ENCODE measurements at places on chromosomes 7 and 10.

GRCh38 chr7:118452128-118452527 is 227.6 kb downstream of the ANKRD7 start:
- DNase-seq, result no peak

- DNase-seq, result peak; percentile 14
These were observed 2.1 kb upstream of the C10orf71 start for GRCh38 chr10:49296836-49297235.

DNA sequence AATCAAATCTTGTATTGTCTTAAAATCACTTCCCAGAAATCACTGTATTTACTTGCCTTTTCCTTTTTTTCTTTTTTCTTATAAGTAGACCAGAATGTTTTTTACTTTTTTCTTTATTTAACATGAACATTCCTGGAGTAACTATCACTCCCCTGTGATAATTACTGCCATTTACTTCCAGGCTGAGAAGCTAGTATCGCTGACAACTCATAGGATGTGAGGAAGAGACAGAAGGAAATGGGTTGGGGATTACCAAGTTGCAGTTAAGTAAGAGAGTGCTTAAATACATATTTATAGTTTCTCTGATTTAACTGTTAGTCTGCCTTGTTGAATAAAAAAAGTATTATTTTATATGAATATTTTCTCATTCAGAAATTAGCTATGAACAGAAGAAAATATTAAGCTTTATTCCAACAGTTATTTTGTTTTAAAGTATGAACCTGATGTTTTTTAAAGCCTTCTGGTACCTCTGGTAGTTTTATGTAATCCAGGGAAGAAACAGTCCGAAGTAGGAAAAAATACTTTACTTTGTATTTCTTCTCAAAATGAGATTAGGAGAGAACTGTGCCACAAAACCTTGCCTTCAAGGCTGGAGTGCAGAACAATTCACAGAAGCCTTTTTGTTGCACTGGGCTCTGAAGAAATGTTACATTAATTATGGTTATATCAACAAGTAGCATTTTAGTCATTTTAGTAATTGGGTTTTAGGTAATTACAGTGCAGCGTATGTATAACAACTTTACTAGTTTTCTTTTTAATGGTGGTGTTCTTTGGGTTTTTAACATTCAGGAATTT is 72.8 kb downstream of the SHOC2 start:
- no peak for DNase-seq

GRCh38 chr10:94353336-94353735 is 9.4 kb downstream of the NOC3L start:
- no peak for DNase-seq

- DNase-seq, result no peak
These were observed 166.9 kb downstream of the GLI3 start for GRCh38 chr7:42070068-42070467.

DNA sequence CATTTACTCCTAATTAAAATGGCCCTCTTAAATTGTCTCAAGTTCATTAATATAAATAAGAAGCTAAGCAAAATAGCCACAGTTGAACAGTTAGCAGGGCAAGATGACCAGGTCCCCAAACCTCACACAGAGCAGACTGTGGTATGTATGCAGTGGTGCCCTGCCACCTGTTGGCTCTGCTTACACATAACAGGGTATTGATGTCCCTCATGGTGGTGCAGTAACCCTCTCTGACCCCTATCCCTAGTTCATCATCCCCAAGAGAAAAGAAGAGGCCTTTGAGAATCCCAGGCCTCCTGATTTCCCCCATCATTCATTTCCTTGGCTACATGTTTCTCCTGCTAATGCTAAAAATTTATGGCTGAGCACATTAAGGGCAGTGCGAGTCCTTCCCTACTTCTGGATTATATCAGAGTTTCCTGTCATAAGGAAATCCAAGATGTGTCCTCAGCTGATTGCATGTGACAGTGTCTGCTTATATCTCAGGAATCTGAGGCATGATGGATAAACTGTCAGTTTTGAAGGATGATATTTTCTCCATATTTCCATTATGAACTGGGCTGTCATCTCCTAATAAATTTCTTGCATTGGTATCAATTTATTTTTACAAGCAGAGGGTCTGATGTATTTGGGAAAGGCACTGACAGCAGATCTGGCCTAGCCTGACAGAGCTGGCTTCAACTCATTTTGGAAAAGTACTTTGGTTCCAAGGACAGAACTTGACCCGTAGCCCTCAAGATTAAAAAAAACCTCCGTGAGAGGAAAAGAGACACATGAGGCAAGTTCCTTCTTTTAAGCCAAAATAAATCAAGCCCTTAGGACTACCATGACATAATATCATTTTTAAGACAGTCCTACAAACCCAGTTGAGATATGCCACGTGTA is 880.6 kb downstream of the LRMDA start:
- DNase-seq, result peak; percentile 42

- no peak for DNase-seq
These were observed 63.2 kb upstream of the FHIP2A start for GRCh38 chr10:114758331-114758730.
